ENCODE measurements at places on chromosomes 1 and 21.

- no peak for DNase-seq
Observed at GRCh38 chr1:239189998-239190512, 196.3 kb upstream of the CHRM3 start.

DNA sequence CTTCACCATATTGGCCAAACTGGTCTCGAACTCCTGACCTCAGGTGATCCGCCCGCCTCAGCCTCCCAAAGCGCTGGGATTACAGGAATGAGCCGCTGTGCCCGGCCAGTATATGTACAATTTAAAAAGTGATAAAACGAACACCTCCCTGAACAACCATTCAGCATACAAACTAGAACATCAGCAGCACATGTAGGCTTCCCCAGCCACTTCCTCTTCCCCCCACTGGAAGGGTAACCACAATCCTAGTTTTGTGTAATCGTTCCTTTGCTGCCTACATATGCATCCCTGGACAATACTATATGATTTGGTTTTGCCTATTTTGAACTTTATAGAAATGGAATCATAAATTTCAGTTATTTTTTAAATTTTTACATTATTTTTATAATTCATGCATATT, 60.4 kb downstream of the DESI2 start:
- DNase-seq, result no peak

GRCh38 chr1:22710701-22711049, at the start of gene EPHB2:
EPHB2 (plus strand) TSS chr1:22710839; CDS start chr1:22710983, 144 bp downstream.
- DNase-seq, result no peak

DNA sequence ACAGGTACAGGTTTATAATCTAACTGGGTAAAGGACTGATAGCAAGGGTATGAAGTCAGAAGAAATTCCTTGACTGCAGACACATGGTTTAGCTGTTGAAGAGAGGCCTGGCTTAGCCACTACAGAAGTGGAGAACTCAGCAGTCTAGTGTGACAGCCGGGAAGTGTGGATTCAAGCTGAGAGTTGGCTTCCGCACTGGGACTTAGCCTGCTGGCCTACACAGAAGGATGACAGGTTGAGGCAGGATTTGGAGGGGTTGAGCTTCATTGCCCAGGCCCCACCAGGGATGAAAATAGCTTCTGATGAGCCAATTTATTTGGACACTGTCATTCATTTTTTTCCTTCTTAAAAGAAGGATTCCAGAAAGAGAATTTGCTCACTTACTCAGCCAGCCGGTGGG, 284.4 kb downstream of the PCP4 start:
- DNase-seq, result no peak

DNA sequence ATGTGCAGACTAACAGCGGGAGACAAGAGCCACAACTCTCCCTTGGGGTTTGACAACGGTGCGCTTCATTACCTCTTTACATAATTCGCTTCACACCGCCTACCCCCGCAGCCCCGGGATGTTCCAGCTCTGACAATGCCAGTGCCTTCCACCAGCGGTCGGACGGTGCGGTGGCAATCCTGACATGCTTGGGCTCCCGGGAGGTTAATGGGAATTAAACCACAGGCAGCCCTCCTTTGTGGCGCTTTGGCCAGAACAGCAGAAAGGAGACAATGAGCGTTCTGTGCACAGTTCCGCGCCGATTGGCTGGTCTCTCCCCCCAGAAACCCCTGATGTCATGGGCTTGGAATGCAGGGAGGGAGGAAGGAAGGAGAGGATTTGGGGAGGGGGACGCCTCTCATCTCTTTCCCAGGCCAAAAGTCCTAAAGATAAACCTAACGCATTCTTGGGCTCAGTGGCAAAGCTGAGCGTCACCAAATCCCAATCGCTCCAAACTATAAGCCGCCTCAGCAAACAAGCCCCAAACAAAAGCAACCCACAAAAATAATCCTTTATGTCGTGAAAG, 1.3 kb downstream of the CNN3 start:
- no peak for DNase-seq

All from CD4-positive, alpha-beta T cell treated with Interferon alpha-2 for 1 hour (primary cell).